ENCODE measurements at places on chromosomes 3 and 15. TPM values are rescaled to one million over a fixed set of nuclear protein-coding genes. Genes with fewer than 3 reads are reported as not detected.

DNA sequence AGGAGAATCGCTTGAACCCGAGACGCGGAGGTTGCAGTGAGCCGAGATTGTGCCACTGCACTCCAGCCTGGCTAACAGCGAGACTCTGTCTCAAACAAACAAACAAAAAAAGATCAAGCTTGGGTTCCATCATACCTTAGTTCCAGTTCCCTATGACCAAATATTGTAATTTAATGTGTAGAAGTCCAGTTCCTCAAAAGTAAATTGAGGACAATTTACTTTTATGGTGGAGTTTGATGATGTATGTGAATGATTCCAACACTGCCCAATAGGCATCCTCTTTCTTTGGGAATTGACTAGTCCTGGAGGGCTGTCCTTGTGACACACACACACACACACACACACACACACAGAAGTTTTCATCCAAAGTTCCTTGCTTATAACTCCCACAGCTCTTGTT, 2.8 kb upstream of the PKM start:
- H3K4me1 ChIP-seq = peaks cover 33% of the 10 kb centered on the region
- H3K27me3 ChIP-seq = no peaks in the 10 kb centered on the region
- no peak overlapping the region for H3K27ac ChIP-seq
- DNase-seq = no peak
- H3K4me3 ChIP-seq = no peak overlapping the region

Gene ZNF197
- 12.6 TPM for total RNA-seq

DNA sequence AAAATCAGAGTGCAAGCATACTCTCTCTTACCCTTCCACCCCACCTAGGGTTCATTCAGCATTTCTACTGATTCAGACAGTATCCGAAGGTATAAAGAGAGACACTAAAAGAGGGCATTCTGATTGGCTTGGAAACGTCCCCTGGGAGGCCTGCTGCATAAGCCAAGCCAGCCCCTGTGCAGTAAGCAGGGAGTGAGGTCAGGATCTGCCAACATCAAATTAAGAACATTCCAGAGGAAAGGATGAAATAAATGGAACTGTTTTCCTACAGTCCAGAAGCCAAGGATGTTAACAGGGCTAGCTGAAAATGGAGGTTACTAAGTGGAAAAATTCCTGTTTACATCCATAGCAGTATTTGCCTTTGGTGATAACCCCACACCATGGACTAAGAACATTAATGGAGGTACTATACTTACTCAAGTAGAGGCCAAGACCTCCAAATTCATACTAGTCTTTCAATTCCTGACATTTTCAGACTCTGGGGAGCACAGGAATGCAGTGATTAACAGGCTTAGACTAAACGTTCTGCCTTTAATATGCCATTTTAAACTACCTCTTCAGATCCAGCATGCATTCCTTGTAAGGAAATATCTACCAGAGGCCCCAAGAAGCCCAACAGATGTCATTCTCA, 34.5 kb downstream of the NPTN start:
- no peaks in the 10 kb centered on the region for H3K36me3 ChIP-seq
- H3K4me1 ChIP-seq = peaks cover 92% of the 10 kb centered on the region
- H3K27me3 ChIP-seq = no peaks in the 10 kb centered on the region

- H3K4me1 ChIP-seq = peaks cover 24% of the 10 kb centered on the region
- no peak overlapping the region for H3K4me3 ChIP-seq
- DNase-seq = no peak
- H3K36me3 ChIP-seq = no peaks in the 10 kb centered on the region
- H3K27me3 ChIP-seq = peaks cover 17% of the 10 kb centered on the region
- no peak overlapping the region for H3K27ac ChIP-seq
These were observed 2.5 kb downstream of the GATM start for GRCh38 chr15:45375836-45376235.

GRCh38 chr3:11583638-11584046, 60.1 kb downstream of the VGLL4 start:
- no peak overlapping the region for H3K27ac ChIP-seq
- no peaks in the 10 kb centered on the region for H3K27me3 ChIP-seq
- peaks cover 58% of the 10 kb centered on the region for H3K4me1 ChIP-seq
- H3K36me3 ChIP-seq = no peaks in the 10 kb centered on the region

Gene ABCF3
- total RNA-seq = 60.7 TPM

GRCh38 chr15:48721061-48721810, 75.7 kb upstream of the FBN1 start:
- H3K36me3 ChIP-seq = no peaks in the 10 kb centered on the region
- H3K4me1 ChIP-seq = peaks cover 4% of the 10 kb centered on the region
- H3K27me3 ChIP-seq = no peaks in the 10 kb centered on the region
- DNase-seq = no peak

Gene KCNH8
- 0.12 TPM for total RNA-seq

GRCh38 chr3:142650001-142650693, 54.0 kb downstream of the PLS1 start:
- no peaks in the 10 kb centered on the region for H3K27me3 ChIP-seq
- no peak overlapping the region for H3K27ac ChIP-seq
- H3K36me3 ChIP-seq = no peaks in the 10 kb centered on the region
- no peaks in the 10 kb centered on the region for H3K4me1 ChIP-seq

- H3K36me3 ChIP-seq = no peaks in the 10 kb centered on the region
- no peaks in the 10 kb centered on the region for H3K27me3 ChIP-seq
- H3K27ac ChIP-seq = no peak overlapping the region
These were observed 10.1 kb downstream of the ITGA11 start for GRCh38 chr15:68421798-68422402.

GRCh38 chr3:182450942-182451787, 342.1 kb upstream of the ATP11B start:
- no peaks in the 10 kb centered on the region for H3K36me3 ChIP-seq
- no peak overlapping the region for H3K4me3 ChIP-seq
- no peak overlapping the region for H3K27ac ChIP-seq
- H3K27me3 ChIP-seq = no peaks in the 10 kb centered on the region
- DNase-seq = no peak
- H3K4me1 ChIP-seq = no peaks in the 10 kb centered on the region

Gene GALNT15
- 9.8 TPM for total RNA-seq

DNA sequence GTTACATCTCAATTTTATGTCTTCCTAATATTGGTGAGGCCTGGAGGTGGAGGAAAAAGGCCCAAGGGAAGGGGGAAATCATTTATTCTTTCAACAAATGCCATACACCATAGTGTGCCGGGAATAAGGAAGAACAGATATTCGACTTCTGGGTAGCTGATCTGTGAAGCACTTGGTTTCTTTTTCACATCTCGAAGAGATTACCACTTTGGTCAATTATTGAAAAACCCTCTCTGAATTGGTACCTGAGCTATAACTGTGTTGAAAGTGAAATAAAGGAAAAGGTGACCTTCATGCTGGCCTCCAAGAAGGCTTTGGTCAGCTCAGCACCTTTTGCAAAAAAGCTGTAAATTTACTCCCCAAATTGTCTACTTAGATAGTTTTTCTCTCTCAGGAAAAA, 14.2 kb upstream of the MB21D2 start:
- no peaks in the 10 kb centered on the region for H3K36me3 ChIP-seq
- H3K27me3 ChIP-seq = no peaks in the 10 kb centered on the region
- DNase-seq = no peak

GRCh38 chr15:59691194-59691805, 2.2 kb upstream of the BNIP2 start:
- no peaks in the 10 kb centered on the region for H3K27me3 ChIP-seq
- peaks cover 17% of the 10 kb centered on the region for H3K4me1 ChIP-seq
- H3K36me3 ChIP-seq = no peaks in the 10 kb centered on the region
- no peak overlapping the region for H3K4me3 ChIP-seq
- no peak for DNase-seq

DNA sequence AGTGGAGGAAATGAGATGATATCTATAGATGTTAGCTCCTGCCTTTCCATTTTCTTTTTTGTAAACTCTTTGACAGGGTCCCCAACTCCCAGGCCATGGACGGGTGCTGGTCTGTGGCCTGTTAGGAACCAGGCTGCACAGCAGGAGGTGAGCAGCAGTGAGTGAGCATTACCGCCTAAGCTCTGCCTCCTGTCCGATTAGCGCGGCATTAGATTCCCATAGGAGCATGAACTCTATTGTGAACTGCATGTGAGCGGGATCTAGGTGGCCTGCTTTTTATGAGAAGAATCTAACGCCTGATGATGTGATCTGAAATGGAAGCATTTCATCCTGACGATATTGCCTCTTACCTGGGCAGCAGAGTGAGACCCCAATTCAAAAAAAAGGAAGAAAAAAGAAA, 56.8 kb upstream of the CHD2 start:
- no peak overlapping the region for H3K4me3 ChIP-seq
- H3K4me1 ChIP-seq = peaks cover 28% of the 10 kb centered on the region
- H3K36me3 ChIP-seq = no peaks in the 10 kb centered on the region
- H3K27ac ChIP-seq = no peak overlapping the region
- DNase-seq = no peak
- H3K27me3 ChIP-seq = no peaks in the 10 kb centered on the region

DNA sequence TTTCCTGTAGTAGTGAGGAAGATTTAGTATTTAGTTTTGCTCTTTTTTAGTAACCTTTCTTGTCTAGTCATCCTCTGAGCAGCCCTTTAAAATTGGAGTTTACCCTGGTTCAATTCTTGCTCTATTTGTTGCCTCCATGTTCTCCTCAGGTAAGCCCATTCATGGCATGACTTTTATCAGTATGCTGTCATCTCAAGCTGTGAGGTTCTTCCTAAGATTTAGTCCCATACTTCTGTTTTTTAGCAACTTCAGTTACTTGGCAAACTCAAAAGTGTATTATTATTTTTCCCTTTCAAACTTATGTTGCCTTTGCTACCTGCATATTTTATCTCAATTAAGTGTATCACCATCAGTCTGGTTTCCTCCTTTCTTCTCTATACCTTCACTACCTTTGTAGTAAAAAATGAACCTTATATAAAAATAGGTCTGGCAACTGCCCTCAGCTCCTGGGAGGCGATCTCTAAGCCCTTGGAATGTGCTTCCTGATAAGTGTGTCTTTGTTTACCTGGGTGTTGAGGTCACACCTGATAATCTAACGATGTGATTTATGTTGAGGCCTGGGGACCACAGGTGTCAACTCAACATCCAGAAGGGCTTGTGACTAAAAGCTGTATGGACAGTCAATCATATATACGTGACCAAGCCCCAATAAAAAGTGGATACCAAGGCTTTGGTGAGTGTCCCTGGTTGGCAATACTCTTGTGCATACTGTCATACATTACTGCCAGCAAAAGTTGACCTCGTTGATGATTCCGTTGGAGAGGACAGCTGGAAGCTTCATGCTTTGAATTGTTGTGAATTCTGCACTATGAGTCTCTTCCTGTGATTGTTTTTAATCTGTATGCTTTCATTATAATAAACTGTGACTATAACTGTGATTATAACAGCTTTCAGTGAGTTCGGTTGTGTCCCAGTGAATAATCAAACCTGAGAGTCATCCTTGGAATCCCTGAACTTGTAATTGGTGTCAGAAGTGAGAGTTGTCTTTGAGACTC, 3.9 kb downstream of the NSUN3 start:
- no peaks in the 10 kb centered on the region for H3K27me3 ChIP-seq
- no peak overlapping the region for H3K27ac ChIP-seq

GRCh38 chr15:63008333-63009049, 34.1 kb upstream of the TPM1 start:
- H3K36me3 ChIP-seq = no peaks in the 10 kb centered on the region
- no peak overlapping the region for H3K4me3 ChIP-seq
- DNase-seq = no peak

GRCh38 chr3:192933779-192934460, 16.3 kb upstream of the MB21D2 start:
- no peak overlapping the region for H3K4me3 ChIP-seq
- peaks cover 8% of the 10 kb centered on the region for H3K4me1 ChIP-seq
- no peaks in the 10 kb centered on the region for H3K36me3 ChIP-seq
- H3K27ac ChIP-seq = no peak overlapping the region

- H3K4me1 ChIP-seq = no peaks in the 10 kb centered on the region
- no peak overlapping the region for H3K27ac ChIP-seq
- H3K36me3 ChIP-seq = no peaks in the 10 kb centered on the region
These were observed 71.0 kb downstream of the THBS1 start for GRCh38 chr15:39651881-39652280.

Gene TRAK1
- 50.6 TPM for total RNA-seq

DNA sequence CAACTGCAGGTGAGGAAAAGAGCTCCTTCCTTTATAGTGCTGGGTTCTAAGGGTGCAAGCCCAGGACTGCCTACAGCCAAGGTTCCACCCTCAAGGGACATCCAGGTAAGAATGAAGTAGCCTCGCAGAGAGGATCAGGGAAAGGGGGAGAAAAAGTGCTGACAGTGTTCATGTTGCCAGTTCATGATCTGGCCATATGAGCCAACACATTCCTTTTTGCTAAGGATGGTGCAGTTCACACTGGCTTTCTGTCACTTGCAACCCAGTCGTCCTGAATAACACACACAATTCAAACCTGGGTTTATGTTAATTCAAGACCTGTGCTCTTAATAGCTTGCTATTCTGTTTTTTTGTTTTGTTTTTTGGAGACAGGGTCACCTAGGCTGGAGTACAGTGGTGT, 9.0 kb downstream of the CLN6 start:
- peaks cover 2% of the 10 kb centered on the region for H3K4me1 ChIP-seq
- H3K4me3 ChIP-seq = no peak overlapping the region
- peaks cover 18% of the 10 kb centered on the region for H3K36me3 ChIP-seq
- DNase-seq = no peak
- no peak overlapping the region for H3K27ac ChIP-seq

Gene SLC2A2
- not detected for total RNA-seq

- DNase-seq = no peak
- no peak overlapping the region for H3K27ac ChIP-seq
- no peaks in the 10 kb centered on the region for H3K27me3 ChIP-seq
- H3K4me1 ChIP-seq = no peaks in the 10 kb centered on the region
- no peaks in the 10 kb centered on the region for H3K36me3 ChIP-seq
These were observed 199.2 kb upstream of the TMC3 start for GRCh38 chr15:81573098-81573746.

DNA sequence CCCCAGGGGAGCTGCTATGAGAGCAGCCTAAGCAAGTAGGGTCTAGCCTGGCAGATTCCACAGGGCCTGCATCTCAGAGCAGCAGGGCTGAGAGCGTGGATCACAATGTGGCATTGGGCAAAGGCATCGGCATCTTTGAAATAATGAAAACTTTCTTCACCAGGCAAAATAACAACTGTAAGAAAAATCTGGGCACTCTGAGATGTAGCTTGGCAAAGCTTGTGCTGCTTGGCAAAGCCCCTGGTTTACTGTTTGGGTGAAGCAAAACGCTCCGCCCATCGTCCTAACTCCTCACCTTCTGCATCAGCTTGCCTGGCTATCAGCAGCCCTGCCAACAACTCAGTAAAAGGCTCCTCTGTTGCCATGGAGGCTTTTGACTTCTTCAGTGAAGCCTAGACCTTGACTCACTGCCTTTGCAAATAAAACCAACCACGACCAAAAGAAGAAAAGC, 212.8 kb upstream of the EIF1B start:
- H3K4me1 ChIP-seq = no peaks in the 10 kb centered on the region
- H3K36me3 ChIP-seq = no peaks in the 10 kb centered on the region
- H3K27ac ChIP-seq = no peak overlapping the region

Gene RAB5A
- 68.9 TPM for total RNA-seq

DNA sequence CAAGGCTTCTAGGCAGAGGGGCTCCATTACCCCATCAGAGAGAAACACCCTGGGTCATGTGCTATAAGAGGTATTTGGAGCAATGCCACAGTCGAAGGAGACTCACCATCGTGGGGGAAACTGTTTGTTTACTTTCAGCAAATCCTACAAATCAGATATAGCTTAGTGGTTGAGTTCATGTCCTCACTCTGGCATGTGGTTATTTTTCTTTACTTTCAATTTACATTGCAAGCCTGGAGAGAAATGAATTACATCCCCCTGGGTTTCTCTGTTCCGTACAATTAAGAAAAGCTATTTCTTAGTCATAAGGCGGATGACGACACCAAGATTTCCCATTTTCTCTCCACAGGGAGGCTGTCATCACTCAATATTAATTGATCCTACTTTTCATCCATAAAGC, 36.9 kb downstream of the RFTN1 start:
- no peaks in the 10 kb centered on the region for H3K27me3 ChIP-seq
- DNase-seq = no peak
- peaks cover 28% of the 10 kb centered on the region for H3K4me1 ChIP-seq
- peaks cover 6% of the 10 kb centered on the region for H3K36me3 ChIP-seq
- H3K27ac ChIP-seq = no peak overlapping the region

Gene POPDC2
- total RNA-seq = 1.5 TPM

All from lower lobe of right lung (tissue), 2 donors.